Activated CD4-positive, alpha-beta T cell treated with anti-CD3 and anti-CD28 coated beads for 1 hour (primary cell): ENCODE measurements at places on chromosomes 1 and 21.

DNA sequence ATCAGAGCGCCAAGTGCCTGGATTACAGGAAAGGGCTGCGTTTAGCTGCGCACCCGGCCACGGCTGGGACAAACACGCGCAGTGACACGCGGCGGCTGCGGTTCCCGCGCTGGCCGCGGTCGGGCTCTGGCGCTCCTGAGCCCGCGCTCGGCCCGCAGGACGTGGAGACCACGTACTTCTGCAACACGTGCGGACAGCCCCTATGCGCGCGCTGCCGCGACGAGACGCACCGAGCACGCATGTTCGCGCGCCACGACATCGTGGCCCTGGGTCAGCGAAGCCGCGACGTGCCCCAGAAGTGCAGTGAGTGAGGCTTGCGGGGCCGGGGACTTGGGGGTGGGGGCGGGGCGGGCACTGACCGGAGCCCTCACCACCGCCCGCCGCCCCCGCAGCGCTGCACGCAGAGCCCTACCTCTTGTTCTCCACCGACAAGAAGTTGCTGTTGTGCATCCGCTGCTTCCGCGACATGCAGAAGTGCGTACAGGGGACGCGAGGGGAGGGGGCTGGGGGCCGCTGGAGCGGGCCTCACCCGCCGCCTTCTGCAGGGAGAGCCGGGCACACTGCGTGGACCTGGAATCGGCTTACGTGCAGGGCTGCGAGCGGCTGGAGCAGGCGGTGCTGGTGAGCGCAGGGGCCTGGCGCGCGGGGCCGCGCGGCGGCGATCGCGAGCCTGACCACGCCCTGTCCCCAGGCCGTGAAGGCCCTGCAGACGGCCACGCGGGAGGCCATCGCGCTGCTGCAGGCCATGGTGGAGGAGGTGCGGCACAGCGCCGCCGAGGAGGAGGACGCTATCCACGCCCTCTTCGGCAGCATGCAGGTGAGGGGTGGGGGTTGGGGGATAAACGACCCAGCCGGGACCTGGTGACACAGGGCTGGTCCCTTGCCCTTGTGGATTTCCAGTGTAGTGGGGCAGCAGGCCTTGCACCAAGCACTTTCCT is 3.1 kb downstream of the RNF207 start:
- DNase-seq: no peak

GRCh38 chr1:219247441-219247840 is 73.8 kb downstream of the LYPLAL1 start:
- no peak for DNase-seq

DNA sequence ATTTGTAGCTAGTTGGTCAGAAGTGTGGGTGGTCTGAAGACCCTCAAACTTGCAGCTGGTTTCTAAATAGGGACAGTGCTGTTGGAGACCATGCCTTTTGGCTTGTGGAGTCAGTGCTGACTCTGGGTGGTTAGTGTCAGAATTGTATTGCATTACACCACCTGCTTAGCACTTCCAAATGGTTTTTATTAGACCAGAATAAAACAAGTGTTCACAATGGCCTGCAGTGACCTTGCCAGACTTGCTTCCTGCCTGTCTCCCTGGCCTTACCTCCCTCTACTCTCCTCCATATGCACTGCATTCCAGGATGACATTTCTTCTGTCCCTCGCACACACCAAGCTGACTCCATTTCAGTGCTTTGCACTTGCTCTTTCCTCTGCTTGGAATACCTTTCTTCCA is 72.7 kb upstream of the CNIH3 start:
- no peak for DNase-seq

DNA sequence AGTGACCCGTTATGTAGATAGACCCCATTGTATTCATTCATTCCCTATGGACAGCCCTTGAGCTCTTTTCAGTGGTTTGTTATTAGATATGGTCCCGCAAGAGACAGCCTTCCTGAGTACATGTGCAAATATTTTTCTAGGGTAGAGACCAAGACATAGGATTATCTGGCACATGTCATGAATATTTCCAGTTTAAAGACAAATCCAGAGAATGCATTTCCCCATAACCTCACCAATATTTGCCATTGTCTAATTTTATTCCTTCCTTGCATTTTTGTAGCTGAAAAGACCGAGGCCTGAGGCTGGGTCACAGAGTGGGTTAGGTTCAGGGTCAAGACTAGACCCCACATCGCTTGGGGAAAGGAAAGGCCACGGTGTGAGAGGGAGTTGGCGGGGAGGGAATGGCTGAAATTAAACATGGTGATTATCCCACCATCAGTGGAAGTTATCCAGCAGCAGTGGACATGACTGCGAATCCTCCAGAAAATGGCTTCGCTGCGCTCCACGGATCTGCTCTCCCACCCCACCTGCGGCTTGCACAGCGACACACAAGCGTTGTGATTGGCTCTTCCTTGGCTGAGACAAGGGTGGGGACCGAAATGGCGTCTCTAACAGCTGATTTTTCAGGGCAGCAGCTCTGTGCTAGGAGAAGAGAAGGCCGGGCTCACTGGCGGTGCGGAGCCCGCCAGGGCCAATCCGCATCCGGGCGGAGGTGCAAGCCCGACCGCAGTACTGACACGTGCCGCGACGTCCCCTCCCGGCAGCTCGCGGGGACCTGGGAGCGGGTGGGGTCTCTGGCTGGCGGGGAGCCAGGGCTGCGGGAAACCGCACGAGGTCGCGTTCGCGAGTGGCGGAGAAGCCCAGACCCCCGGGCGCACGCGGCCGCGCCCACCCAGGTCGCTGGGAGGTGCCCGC is 16.1 kb upstream of the STMN1 start:
- peak; percentile 22 for DNase-seq

DNA sequence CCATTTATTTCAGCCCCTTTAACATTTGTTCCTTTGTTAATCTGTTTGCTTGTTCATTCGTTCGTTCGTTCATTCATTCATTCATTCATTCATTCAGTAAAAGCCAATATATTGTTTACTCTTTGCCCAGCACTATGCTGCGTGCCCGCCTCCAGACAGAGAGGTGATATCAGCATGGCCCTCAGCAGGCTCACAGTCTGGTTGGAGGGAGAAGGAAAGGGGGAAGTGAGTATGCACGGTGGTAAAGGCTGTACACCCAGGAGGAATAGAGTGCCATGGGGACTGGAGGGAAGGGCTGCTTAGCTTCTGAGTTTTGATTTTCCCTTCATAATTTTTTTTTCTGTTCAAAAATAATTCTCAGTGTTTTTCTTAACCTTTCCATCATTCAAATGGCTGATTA is 144.7 kb downstream of the NOS1AP start:
- DNase-seq: no peak

DNA sequence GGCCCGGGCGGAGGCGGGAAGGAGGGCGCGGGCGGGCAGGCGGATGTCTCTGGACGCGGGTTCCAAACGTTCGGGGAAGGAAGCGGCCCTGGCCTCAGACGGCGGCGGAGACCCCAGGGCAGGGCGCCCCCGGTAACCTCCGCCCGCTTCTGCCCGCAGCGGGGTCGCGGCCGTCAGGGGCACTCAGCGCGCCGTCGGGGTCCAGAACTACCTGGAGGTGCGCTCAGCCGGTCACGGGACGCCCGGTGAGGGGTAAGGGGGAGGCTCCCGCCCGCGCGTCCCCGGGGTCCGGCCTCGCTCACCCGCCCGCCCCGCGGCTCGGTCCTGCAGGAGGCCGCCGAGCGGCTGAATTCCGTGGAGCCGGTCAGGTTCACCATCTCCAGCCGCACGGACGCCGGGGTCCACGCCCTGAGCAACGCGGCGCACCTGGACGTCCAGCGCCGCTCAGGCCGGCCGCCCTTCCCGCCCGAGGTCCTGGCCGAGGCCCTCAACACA is 406 bp downstream of the PUSL1 start:
- DNase-seq: no peak

DNA sequence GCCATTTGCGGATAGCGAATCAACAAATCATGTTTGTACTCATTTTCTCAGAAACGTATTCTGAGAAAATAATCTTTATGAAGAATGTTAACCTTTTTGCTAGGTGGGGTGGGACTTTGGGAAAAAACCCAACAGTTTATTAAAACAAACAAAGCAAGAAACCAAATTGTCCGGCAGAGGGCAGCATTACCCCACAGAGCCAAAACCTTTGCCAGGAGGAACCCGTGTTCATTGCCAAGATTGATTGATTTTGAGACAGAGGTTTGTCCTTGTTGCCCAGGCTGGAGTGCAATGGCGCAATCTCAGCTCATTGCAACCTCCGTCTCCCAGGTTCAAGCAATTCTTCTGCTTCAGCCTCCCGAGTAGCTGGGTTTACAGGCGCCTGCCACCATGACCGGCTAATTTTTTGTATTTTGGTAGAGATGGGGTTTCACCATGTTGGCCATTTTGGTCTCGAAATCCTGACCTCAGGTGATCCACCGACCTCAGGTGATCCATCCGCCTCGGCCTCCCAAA is 70.8 kb upstream of the RHOU start:
- DNase-seq: peak; percentile 63

GRCh38 chr1:116466810-116467557 is 93.9 kb downstream of the ATP1A1 start:
- no peak for DNase-seq

- DNase-seq: no peak
Observed at GRCh38 chr1:20840731-20841130, 53.6 kb upstream of the HP1BP3 start.

- DNase-seq: no peak
Observed at GRCh38 chr21:46312949-46313348, 10.7 kb downstream of the C21orf58 start.

DNA sequence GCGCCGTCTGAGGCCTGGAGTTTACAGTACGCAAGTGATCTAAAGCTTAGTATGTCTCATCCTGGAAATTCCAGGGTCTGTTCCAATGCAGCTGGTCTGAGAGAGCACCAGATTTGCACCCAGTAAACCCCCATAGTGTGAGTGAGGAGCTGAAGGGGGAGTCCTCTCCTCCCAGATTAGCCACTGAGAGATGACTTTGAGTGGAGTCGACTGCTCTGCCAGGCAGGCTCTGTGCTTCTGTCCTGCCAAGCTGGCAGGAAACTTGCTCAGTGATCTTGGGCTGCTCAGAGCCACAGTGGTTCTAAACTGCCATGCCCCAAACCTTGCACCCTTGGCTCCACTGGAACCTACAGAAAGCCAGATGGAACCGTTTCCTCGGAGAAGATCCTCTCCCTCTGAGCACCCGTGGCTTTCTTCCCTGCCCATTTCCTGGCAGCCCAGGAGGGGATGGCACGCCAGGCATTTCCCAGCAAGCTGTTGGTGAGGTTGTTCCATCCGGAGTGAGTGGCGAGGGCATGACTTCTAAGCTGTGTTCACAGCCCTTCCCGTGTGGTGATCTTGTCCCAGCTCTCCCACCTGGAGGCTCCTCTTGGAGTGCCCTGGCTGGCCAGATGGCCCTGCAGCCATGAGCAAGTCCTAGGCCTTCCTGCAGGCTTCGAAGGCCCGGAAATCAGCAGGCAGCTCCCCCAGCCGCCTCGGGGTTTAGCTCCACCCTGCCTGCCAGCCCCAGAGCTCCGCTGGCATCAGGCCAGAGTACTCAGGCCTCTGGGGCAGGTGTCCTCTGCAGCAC is 125.9 kb upstream of the VAMP3 start:
- no peak for DNase-seq

GRCh38 chr1:65946376-65946775 is 153.7 kb downstream of the PDE4B start:
- DNase-seq: no peak

DNA sequence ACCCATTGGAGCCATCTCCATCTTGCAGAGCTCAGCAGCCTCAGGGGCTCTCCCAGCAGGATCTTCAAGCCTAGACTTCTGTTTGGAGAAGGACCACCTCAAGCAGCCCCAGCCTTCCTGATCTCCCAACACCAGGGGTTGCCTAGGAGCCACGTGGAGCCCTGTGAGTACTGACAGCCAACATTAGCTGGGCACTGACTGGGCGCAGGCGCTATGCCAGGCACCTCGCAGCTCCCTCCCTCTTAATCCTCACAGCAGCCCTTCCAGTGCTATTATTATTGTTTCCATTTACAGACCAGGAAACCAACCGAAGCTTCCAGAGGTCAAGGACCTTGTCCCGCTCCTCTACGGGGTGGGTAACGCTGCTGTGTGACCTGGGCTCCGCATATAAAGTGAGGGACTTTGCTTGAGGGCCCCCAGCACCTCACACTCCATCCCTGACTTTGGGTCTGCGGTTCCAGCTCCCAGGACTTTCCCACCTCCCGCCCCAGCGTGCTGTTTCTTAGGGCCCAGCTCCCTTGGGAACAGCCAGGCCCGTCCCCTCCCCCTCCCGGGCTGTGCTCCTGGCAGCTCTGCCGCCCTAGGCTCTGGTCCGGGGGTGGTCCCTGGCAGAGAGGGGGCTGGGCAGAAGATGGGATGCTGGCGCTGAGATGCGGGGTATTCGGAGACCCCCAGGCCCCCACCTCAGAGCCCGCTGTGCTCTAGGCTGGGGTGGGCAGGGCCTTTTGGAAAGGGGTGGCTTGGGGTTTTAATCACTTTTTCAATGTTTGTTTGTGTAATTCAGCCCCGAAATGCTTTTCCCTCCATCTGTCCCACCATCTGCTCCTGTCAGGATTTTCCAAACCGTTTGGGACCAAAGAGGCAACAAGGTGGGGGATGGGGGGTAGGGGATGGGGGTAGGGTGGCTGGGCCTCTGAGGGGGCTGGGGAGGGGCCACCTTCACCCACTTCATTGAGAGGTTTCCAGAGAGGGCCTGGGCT is 4.1 kb upstream of the HPCA start:
- DNase-seq: no peak

DNA sequence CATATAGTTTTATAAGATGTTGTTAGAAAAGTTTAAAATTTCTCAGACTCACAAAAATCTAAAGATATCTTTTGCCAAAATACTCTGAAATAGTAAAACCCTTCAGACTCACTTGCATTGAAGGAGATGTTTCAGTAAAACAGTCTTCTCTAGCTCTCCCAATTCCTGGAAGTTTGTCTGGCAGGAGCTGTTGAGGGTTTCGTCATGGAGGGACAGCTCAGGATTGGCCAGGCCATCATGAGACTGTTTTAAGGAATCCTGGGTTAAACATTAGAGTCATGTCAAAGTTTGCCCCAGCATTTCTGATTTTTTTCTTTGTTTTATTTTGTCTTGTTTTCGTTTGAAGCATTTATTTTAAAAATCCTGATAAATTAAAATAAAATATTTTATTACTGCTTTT is 293.8 kb upstream of the PBX1 start:
- no peak for DNase-seq

DNA sequence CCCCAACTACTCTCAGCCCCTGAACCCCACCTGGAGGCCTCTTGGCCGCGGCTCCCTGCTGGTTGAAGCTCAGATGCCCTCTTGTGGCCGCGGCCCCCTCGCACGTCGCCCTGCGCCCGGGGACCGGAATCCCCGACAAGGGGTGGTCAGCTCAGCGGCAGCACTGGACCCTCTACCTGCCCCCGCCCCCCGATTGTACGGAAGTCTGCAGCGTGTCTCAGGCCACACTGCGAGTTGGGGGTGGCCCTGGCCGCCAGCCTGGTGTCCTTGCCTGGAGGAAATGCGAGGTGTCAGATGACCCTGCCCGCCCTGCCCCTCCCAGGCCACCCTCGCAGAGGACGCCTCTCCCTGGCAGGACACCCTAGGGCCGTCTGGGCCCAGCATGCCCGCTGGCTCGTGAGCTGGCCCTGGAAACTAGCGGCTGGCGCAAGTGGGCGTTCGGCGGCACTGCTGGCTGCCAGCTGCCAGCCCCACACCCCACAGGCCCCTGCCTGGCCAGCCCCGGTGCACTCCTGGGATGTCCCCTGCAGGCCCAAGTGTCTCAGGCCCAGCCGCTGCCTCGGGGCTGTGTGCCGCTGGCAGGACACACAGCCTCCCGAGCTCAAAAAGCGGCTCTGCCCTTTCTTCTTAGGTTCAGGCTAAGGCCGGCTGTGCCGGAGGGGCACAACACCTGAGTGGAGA is 60.8 kb downstream of the EDN2 start:
- DNase-seq: no peak
